Osteoblast (primary cell): ENCODE measurements at places on chromosomes 2 and 18.

- DNase-seq = no peak
Measured at GRCh38 chr2:179646862-179647587, 214.4 kb downstream of the ZNF385B start.

DNA sequence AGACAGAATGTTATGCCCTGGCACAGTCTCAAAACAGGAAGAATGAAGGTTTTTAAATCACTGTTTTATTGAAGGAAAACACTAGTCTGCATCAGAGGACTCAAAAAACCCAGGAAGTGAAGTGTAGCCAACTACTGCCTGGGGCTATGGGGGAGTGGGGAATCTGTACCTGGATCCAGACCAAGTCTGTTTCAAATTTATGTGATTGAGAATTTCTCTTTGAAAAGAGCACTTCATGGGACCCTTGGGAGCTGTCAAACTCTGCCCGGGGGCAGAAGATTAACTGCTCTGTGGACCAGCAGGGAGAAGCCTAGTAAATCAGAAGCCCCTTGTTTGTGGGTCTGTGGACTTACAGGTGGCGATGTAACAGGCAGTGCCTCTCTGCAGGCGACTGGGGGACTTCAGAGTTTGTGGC is 45.3 kb upstream of the TANC1 start:
- peak; percentile 6 for DNase-seq

DNA sequence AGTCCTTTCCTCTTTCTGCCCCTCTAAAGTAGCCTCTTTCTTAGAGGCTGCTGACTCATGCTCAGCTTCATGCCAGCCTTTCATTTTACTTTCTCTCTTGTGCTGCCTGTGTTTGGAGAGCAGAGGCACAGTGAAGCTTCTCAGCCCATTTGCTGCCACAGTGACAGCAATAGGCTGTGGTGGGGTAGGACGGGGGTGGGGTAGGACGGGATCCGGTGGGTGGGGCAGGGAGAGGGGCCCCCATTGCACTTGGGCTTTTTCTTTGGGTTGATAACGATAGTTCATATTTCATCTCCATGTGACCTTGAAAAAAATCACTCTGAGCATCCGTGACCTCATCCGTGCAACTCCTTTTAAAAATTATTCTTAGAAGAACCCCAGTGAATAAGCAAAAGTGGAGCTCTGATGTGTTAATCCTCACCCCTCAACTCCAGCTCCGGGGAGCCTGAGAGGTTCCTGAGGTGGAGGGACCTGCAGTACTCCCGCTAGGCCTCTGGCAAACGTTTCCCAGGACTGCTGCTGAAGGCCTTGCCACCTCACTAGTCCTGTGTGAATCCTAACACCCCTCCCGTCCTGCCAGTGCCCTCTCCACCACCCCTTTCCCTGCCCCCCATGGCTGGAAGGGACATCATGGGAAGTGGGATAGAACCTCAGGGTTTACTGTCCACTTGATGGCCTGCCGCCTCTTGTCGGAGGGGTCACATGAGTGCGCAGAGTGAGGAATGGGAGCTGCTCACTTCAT is 70.8 kb downstream of the INPP4A start:
- peak; percentile 93 for DNase-seq

- DNase-seq = no peak
Measured at GRCh38 chr2:109375131-109375561, 238.6 kb downstream of the SEPTIN10 start.

GRCh38 chr2:45293182-45293581 is 283.9 kb upstream of the SIX2 start:
- no peak for DNase-seq

DNA sequence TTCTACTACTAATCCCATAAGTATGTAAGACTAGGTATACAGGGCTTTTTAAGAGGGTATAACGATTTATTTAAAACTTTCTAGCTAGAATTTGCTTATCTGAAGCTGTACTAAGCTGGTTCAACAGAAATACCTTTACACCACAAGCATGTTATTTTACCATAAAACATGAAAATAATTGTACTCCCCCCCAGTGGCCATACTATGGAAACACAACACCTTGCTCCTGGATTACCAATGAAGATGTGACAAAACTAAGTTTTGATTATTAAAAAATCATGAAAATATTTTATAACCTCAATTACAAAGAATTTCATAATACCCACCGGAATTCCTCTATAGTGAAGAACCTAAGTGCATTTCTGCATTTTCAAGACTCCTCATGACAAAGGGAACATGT is 27.3 kb downstream of the LPIN2 start:
- no peak for DNase-seq

DNA sequence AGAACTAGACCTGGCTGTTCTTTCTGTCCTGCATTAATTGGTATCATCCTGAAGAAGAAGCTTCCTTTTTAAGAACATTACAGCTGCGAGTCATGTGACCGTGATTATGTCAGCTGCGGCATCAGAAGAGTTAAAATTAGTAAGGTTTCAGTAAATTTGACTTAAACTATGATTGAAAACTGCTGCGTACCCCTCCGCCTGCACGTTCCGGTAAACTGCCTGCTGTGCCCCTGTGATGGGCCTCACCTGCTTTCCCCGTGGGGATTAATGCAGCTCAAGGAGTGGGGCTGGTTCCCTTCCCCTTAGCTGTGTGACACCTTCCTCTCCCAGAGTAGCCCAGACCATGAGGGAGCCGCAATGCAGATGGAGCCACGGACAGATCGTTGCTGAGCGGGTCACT is 36.1 kb upstream of the MYO3B start:
- no peak for DNase-seq

DNA sequence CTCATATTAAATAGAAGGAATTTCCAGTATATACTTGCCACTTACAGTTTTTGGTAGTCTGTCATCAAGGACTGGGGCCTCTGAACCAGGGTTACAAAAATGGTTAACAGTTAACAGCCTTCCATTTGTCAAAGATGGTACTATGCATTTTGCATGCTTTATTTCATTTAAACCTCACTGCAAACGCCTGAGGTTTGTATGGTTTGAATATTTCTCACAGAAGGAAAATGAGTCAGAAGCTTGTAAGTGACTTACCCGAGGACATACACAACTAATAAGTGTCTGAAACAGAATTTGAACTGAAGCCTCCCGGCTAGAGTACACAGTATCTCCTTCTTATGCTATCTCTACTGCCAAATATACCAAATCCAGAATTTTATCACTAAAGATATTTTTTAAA is 1593.5 kb upstream of the ACVR2A start:
- DNase-seq = peak; percentile 27

GRCh38 chr18:74963820-74964446 is 245.0 kb downstream of the PTGR3 start:
- no peak for DNase-seq

DNA sequence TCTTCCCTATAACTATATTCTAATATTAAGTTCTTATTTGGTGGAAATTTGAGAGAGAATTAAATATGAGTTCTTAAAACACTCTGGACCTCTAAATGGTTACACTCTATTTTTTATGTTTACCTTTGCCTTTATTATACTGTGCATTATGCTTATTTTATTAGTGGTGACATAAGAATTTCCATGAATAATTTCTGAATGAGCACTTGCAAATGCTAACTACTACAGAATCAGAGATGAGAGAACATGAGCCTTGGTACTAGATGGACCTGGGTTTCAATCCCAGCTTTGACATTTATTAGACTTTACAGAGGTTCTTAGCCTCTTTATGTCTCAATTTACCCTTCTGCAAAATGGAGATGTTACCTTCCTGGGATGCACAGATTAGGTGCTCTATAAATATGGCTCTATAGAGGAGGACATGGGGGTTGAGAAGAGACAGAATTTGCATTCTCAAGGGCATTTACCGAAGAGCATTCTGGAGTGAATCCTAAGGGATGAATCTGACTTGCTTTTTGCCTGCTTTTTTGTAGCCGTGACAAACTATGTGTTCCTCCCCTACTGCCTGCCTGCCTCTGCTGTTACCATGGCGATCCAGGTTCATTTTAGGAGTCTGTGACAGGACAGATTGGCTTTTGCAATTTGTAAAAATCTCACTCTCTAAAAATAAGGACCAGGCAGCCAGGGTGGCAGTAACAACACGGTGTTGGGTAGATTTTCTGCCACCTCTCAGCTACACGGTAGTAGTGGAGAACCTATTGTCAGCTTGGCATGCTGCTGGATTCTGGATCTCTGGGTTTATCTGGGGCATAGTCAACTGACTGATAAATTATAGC is 20.7 kb upstream of the CNRIP1 start:
- DNase-seq = no peak

- DNase-seq = no peak
Measured at GRCh38 chr2:160289831-160290230, 89.8 kb upstream of the ITGB6 start.

DNA sequence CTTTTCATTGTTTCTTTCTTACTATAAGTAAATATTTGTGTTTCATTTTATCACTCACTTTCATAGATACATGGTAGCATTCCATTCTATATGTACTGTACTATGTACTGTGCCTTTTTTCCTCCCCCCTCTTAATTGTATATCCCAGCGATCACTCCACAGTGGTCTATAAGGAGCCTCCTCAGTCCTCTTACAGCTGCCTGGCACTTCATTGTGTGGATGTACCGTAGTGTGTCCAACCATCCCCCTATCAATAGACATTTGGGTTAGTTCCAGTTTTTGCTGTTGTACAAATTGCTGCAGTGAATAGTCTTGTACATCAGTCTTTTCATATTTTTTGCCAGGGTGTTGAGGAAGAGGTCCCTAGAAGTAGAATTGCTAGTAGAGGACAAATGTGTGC is 21.4 kb upstream of the DRC1 start:
- no peak for DNase-seq

DNA sequence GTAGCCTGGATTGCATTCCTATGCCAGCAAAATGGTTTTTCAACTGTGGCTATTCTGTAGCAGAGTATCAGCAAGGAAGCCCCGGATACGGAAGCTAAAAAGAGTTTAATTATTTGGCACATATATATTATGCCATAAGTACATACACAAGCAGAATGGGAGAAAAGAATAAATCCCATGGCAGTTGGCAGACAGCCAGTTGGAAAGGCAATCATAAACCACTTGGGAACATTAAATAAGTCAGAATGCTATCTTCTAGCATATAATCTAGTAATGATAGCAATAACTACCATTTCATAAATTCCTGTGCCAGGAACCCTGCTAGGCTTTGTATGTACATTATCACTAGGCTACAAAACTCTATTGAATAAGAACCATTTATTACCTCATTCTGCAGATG is 26.0 kb downstream of the GALNT5 start:
- no peak for DNase-seq

GRCh38 chr18:31079973-31080372 is 22.2 kb downstream of the DSC2 start:
- DNase-seq = no peak

DNA sequence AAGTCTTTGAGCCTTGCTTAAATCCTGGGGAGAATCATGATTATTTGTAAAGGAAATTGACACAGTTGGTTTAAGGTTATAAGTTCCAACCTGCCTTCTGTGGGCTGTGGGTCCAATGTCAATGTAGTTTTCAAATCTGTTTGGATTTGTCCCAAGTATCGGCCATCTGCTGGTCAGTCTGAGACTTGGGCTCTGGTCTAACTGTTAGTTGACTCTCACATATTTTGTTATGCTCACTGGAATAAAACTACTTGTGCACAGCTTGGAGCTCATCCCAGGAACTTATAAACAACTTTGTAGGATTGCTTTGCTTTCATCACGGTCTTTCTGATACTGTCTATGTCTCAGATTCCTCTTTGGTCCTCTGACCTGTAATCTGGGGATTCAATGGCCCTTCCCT is 1026.2 kb upstream of the ZEB2 start:
- DNase-seq = no peak

GRCh38 chr18:77133835-77134496 is 1.4 kb upstream of the MBP start:
- DNase-seq = peak; percentile 86

DNA sequence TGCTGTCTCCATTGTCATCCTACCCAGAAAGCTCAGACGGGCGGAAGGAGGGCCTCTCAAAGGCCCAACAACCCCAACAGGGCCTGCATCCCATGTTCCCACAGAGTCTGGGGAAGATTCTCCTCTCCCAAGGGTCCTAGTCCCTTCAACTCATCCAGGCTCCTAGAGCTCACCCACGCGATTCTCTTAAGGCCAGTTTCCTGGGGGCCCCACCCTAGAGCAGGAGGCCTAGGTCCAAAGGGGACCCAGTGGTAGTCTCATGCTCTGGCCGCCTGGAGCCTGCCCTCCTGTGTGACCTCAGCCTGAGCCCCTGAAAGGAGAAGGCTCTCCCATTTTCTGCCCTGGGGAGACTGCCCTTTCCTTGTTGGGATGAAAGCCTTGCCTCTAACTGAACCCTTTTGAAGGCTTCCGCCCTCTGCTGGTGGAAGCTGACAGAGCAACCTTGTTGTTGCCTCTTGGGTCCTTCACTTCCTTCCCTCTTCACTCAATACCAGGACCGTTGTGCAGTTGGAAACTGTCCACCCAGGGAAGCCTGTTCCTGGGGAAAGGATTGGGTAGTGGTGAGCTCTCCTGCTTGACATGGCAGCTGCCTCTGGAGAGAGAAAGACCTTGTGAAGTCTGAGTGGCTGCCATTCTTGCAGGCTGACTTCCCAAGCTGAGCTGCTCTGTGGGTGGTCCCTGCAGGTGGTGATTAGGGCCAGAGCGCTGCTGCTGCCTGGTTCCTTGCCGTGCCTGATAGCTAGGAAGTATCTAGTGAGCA is 86.0 kb upstream of the ALPP start:
- peak; percentile 72 for DNase-seq

GRCh38 chr2:48578313-48578712 is 39.3 kb upstream of the GTF2A1L start:
- no peak for DNase-seq

DNA sequence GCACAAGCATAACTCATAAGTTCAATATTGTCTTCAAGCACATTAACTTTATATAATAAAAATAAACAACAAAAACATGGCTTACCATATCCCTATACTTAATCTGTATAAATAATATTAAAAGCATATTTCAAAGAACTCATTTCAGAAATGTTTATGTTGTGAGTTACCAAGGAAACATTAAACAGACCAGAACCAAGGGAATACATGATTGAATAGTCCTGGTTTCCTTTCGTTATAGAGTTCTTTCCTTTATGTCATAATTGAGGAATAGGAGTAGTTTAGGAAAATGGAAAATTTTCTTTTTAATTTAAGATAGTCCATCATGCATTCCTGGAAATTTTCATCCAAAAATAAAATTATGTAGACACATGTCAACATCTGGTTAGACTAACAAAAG is 343.0 kb downstream of the ERBB4 start:
- DNase-seq = no peak

DNA sequence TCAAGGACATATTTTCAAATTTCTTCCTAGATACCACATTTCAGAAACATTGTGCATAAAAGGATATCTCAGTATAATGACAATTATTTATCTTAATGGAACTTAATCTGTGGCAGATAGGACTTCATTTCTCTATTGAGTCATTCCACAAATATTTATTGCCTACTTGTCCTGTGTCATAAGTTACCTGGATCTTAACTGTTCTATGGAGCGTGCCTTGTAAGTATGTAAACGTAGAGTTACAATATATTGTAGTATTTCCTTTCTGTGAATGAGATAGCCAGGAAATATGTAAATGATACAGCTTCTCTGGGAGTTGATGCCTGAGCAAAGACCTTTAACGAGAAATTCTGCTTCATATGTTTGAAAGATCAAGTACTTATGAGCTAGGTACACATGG is 2.5 kb downstream of the AGFG1 start:
- no peak for DNase-seq
